ENCODE measurements at places on chromosomes 5 and 9. TPM values are rescaled to one million over a fixed set of nuclear protein-coding genes. Genes with fewer than 3 reads are reported as not detected.
A peak's percentile ranks its signal among the peaks of the same experiment; 100 is the strongest.

- no peak for DNase-seq
Observed at GRCh38 chr5:138276402-138277054, 2.1 kb upstream of the GFRA3 start.

DNA sequence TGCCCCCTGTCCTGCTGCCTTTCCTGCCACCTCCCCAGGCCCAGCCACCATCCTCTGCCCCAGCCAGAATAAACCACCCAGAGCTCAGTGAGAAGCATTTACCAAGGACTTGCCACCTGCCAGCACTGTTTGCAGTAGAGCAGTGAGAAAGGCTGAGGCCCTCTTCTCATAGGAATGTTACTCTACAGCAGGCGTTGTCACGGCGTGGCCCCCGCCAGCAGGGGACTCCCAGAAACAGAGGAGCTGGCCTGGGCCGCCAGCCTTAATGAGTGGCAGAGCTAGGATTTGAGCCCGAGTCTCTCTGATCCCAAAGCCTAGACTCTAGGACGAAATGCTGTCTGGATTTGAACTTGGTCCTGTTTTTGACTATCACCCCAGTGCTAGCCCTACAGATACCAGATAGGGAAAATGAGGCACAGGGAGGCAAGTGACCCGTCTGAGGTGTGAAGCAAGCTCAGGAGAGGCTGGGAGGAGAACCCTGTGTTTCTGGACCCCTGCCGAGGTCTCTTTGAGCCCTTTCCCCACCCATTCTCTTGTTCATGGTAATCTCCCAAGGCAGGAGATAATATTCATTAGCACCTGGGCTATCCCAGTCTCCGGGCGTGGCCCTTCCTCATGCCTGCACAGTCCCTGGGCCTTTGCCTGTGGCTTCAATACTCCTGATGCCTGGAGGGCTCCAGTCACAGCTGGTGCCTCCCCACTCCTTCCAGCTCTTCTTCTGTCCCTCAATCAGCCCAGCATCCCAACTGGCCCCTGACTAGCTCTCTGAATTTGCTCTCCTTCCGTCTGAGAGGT, 30.7 kb downstream of the HRH2 start:
- DNase-seq: no peak

MZB1 gene
- total RNA-seq: not detected

- peak; percentile 71 for DNase-seq
Observed at GRCh38 chr5:141182248-141182647, at the start of gene PCDHB16. PCDHB16 (plus strand) TSS chr5:141182387; CDS start chr5:141182560, 173 bp downstream.

GRCh38 chr5:16809395-16810207, 126.5 kb downstream of the MYO10 start:
- DNase-seq: peak; percentile 84
